Adipocyte (in vitro differentiated cells): ENCODE measurements at places on chromosomes 5 and 9.
A peak's percentile ranks its signal among the peaks of the same experiment; 100 is the strongest.

GRCh38 chr9:70835323-70835722 lies 286.1 kb downstream of the TRPM3 start:
- DNase-seq, result no peak

- no peak for DNase-seq
Observed at GRCh38 chr5:119243888-119244287, 111.9 kb upstream of the TNFAIP8 start.

DNA sequence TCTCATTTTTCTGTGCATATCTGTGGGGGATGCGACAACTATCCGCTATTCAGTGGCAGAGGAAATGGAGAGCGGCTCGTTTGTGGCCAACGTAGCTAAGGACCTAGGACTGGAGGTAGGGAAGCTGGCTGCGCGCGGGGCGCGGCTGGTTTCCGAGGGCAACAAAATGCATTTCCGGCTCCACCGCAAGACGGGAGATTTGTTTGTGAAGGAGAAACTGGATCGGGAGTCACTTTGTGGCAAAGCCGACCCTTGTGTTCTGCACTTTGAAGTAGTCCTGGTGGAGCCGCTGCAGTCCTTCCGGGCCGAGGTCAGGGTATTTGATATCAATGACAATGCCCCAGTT lies 320 bp downstream of the PCDHB1 start:
- no peak for DNase-seq

GRCh38 chr5:26757941-26758340 lies 280.4 kb downstream of the CDH9 start:
- no peak for DNase-seq

DNA sequence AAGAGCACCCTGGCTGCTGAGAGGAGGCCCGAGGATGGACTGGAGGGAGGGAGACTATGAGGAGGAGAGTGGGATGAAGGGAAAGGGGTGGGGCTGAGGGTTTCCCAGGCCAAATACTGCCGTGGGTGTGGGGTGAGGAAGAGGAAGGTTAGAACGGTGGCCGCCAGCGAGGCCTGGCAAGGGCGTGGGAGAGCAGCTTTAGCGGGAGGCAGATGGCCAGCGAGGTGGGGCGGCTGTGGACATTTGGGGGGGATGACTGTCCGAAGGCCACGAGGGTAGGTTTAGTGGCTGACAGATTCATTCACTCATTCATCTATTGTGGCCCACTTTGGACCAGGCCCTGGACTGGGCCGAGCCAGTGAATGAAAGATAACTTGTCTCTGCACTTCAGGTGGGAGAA lies 47.8 kb upstream of the NEURL1B start:
- no peak for DNase-seq

- DNase-seq, result no peak
Observed at GRCh38 chr5:147887930-147888329, 9.4 kb downstream of the SCGB3A2 start.

GRCh38 chr5:156155598-156155997 lies 171.4 kb upstream of the SGCD start:
- DNase-seq, result no peak

GRCh38 chr5:72353046-72353445 lies 32.9 kb downstream of the PTCD2 start:
- DNase-seq, result peak; percentile 45

GRCh38 chr5:40453689-40454088 lies 226.0 kb upstream of the PTGER4 start:
- no peak for DNase-seq

DNA sequence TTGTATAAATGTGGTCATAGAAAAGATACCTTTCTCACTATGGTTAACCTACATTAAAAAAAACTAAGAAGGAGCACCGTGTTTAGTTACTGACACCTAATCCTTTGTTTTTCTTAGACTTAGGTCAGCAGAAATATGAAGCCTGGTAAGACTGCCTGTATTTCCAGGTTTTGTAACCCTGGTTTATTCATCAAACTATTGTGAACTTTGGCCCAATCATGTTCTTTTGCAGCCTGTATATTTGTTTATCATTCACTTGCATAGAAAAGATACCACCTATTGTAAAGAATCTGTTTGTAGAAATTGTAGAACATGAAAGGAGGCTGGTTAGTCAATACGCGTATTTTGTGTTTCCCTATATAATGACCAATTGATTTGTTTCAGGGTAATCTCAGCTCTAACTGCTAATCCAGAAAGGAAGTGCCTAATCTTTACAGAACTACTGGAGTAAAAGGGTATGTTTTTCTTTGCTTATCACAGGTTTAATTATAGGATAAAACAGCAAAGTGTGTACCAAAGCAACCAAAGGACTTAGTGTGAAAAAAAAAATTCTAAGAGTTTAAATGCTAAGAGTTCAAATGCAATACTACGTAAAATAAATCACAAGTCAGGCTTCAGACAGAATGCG lies 103.6 kb downstream of the LURAP1L start:
- DNase-seq, result peak; percentile 57

- DNase-seq, result no peak
Observed at GRCh38 chr5:178371362-178372111, 138.9 kb upstream of the PHYKPL start.

- no peak for DNase-seq
Observed at GRCh38 chr9:132168347-132168746, 6.5 kb downstream of the NTNG2 start.

- DNase-seq, result no peak
Observed at GRCh38 chr9:70571258-70571657, 156.8 kb upstream of the KLF9 start.

GRCh38 chr9:83521011-83521410 lies 17.2 kb downstream of the FRMD3 start:
- no peak for DNase-seq

DNA sequence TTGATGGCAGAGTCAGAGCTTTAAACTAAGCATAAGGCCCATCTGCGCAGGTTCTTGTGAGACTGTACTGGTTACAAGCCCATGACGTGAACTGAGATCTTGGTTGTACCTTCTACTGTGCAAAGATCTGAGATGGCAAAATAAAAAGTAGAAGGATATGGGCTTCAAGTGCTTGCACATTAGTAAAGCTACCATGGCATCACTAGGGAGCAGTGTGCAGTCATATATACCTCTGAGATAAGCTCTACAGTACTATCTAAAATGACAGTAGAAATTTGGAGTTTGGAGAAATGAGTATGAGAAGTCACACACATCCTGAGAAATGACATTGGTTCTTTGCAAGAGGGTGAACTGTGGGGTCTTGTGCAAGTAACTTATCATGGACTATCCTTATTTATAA lies 408.2 kb upstream of the PRR16 start:
- DNase-seq, result peak; percentile 70

- DNase-seq, result peak; percentile 57
Observed at GRCh38 chr9:38082446-38083287, 13.6 kb upstream of the SHB start.

DNA sequence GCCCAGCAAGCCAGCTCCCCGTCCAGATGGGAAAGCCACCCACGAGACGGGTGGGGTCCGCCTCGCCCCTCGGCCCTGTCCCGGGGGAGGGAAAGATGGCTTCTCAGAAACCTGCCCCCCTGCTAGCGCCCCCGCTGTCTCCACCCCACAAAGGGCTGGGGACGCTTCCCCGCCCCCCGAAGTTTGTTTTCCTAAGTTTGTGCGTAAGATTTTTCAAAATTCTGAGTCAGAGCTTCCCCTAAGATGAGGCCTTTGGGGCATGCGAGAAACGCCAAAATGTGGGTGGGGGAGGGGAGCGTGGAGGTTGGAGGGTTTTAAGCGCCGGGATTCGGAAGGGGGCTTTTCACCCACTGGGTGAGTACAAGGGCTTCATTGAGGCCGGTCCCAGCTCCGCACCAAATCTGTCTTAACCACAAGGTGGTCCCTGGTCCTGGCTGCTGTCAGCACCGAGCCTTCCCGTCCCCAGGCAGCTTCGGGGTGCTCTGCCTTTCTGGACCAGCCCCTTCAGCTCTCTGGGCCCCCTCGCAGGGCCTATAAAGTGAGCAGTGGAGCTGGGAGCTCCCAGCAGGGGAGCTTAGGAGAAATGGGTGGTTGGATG lies 32.3 kb downstream of the PRRX2 start:
- DNase-seq, result peak; percentile 85

- DNase-seq, result no peak
Observed at GRCh38 chr5:26872337-26872736, 166.0 kb downstream of the CDH9 start.
